HL-60 (cell line): ENCODE measurements at places on chromosomes 11 and 22.

- DNase-seq: no peak
Measured at GRCh38 chr11:117908109-117908895, 20.9 kb downstream of the TMPRSS13 start.

DNA sequence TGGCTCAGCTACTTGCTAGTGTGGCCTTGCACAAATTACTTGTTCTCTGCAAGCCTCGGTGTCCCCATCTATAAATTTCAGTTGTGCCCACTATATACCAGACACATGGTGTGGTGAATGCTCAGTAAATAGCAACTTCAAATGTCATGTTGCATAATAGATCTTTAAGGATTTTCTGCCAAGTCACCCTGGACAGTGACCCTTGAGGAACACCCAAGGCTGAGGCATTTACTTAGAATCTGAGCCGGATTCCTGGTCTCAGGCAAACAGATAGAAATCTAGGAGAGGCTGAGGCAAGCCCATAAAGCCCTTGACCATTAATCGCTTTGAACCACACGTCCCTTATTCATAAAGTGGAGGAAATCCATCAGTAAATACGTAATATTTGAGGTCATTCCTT lies 9.7 kb downstream of the TEAD1 start:
- no peak for DNase-seq

DNA sequence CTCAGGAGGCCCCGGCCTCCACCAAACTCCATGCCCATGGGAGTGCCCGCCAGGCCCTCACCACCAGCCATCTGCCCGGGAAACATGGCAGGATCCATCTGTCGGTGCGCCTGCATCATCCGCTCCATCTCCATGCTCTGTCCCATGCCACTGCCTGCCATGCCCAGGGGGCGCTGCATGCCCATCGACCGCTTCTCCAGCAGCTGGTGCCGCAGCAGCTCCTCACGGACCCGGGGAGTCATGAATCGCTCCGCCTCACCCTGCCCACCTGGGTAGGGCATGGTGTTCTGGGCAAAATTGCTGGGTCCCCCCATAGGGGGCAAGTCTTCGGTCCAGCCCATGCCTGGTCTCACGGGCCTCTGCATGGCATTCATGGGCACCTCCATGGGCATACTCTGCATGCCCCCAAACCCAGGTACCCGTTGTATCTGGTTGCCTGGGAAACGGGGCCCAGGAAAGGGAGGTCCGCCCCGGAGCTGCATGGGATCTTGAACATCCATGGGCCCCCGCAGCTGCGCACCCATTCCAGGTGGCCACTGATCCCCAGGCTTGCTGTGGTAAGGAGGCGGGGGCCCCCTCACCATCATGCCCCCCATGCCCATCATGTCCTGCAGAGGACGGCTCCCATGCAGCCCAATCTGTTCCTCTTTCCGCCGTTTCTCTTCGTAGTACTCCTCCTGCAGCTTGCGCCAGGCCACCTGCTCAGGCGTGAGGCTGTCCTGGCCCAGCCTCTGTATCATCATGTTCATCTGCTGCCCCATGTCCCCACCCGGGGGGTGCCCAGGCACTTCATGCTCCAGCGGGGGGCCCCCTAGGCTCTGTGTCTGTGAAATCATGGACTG lies 18.0 kb downstream of the CXCR5 start:
- DNase-seq: no peak

DNA sequence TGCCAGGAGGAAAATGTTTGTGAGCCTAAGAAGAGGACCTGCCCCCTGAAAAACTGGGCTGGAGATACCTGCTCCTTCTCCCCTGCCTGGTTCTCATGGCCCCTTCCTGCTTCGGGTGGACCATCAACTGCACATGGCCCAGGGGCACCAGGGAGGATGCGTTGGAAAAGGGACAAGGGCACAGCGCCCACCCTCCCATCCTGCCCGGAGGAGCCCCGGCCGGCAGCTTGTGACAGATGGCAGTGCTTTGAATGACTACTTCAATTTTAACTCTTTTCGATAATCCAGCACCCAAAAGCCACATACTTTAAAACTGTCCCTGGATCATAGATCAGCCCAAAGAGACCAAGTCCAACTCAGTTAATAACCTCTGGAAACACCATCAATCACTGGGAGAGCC lies 135.8 kb upstream of the NECTIN1 start:
- DNase-seq: no peak

DNA sequence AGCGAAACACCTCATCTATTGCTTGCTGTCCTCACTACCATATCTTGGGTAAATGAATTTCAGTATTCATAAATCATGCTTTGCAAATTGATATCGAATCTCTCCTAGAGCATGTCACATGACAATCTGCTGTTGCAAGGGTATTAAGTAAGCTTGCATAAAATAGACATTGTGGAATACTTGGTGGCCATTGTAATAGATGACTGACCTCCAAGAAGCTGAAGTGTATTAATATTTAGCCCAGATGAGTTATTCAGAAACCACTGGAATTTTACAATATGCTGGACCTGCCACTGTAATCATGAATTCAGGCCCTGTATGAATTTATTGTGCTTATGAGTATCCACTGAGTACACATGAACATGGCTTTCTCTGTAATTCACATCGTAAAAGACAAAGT lies 289.7 kb upstream of the ARHGAP42 start:
- DNase-seq: no peak

DNA sequence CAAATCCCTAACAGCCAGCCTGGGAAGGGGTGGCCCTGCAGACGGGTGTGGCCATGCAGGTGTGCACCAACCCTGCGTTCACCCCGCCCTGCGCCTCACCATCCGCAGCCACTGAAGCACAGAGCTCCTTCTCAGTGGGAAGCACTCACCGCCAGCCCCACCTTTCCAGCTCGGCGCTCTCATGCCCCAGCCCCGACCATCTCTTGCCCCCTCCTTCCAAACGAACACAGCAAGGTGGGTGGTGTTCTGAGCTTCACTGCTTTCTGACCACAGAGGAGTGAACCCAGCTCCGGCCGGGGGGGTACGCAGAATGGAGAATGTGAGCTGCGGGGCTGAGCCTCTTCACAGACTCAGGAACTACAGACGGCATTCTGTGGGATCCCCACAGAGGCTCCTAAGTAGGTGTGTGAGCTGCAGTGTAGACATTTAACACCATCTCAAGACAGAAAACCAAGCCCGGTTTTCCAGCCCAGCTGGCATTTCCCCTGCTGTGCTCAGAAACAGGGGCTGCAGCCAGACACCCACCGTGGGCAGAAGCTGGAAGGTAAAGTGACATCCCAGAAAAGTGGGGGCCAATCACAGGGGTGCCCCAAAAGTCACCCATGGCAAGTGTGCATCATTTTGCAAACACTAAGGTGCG lies 88.4 kb upstream of the RTL6 start:
- DNase-seq: no peak

- DNase-seq: no peak
Measured at GRCh38 chr22:49450498-49450897, 377.2 kb downstream of the BRD1 start.

GRCh38 chr11:116169776-116170175 lies 603.0 kb downstream of the BUD13 start:
- DNase-seq: no peak

GRCh38 chr11:5298451-5298850 lies 3.3 kb downstream of the OR51B4 start:
- DNase-seq: no peak
